Mesendoderm (in vitro differentiated cells): ENCODE measurements at places on chromosomes 7 and 10.

- DNase-seq: no peak
These were observed 47.6 kb downstream of the ADCYAP1R1 start for GRCh38 chr7:31099451-31100444.

- no peak for DNase-seq
These were observed 11.7 kb upstream of the MTERF1 start for GRCh38 chr7:91892099-91892705.

GRCh38 chr10:74244807-74245206, 93.8 kb downstream of the ADK start:
- DNase-seq: no peak

DNA sequence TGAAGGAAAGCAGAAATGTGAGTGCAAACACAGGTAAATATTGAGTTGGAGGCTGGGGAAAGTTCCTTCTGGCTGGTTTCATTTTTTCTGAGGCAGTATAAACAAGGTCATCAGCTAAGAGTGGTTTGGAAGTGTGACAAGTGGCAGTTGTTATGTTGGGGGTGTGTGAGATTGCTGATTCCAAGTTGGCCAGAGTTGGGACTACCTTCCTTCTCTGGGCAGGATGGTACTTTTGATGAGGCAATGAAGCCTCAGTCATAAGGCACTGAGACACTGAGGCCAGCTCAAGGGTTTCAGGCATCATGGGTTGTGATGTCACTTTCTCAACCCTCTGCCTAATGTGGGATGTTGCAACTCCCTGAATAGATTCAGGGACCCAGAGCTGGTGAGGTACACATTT, 8.2 kb upstream of the PTTG1IP2 start:
- DNase-seq: no peak

GRCh38 chr10:51291961-51292360, 217.7 kb downstream of the PRKG1 start:
- no peak for DNase-seq

DNA sequence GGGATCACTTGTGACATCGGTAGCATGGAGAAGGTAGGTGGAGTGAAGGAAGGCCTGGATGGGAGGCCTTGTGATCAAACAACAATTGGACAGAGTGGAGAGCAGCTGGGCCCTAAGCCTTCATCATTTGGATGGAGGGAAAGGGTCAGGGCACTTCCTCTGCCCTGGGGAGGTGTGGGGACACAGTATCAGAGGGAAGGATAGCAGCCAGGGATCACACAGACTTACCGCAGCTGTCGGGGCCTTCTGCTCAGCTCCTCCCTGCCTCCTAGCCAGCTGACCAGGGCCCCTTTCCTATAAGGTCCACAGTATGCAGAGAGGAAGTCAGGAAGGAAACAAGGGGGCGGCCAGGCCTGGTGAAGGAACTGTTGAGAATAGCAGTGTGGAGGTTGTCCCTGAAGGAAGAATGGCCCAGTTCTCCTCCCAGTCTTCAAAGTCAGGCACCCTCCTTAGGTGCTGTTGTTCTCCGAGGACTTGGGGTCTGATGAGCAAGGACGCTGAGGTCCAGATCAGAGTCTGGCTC, 62.1 kb downstream of the ABCC2 start:
- no peak for DNase-seq

DNA sequence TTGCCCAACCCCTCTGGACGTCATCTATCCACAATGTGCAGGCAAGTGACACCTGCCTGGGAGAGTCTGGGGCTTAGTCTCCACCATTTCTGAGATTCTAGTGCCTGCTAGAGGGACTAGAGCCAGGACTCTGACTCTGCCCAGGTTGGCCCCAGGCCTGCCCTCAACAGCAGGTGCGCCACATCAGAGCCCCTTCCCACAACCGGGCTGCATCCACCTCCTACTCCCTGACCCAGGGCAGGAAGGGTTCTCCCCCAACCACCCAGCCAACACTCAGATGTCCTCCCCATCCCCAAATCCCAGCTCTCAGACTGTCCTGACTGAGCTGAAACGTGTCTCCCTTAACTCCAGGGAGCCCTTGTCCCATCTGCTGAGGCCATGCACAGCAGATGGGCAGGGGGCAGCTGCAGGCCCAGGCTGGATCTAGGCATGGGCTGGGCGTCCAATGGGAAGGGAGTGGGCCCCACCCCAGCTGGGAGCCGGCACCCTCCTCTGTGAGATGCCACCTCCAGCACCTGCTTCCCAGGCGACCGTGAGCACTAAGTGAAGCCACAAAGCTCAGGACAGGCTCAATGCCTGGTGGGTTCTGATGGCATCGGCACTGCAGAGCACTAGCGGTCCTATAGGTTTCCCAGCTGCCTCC, 49.2 kb downstream of the RASGEF1A start:
- no peak for DNase-seq

- no peak for DNase-seq
These were observed 1.0 kb downstream of the PSMC2 start for GRCh38 chr7:103348452-103348851.

DNA sequence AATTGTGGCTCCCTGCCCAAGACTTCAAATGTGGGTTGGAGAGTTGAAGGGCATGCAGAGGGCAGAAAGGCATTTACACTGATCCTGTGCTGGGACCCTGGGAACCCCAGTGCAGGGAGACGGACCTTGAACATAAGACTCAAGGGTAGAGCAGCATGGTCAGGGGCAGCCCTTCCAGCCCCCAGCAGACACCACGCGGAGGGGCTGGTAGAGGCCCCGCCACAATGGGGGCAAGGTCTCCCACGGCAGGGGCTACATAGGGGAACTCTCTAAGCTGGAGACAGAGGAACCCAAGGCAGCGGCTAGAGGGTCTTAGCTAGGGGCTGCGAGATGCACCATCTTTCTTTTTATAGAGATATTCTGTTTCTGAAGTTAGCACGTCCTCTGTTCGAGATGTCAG, 45.2 kb upstream of the EBF3 start:
- DNase-seq: no peak

DNA sequence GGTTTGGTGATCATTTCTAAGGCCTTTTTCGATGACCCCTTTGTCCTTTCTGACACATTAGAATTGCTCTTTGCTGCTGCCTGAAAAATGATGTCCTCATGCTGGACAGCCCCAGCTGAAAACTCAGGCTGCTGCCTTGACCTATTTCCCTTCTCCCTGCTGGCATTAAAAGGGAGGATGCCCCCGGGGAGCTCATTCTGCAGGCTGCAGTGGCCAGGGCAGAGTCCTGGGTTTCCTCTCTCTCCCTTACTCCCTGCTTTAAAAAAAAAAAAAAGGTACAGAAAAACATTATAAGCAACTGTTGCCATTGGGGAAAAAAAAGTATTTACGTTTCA, 35.4 kb downstream of the LRRC4 start:
- no peak for DNase-seq
